ENCODE measurements at places on chromosomes 3 and 15.

DNA sequence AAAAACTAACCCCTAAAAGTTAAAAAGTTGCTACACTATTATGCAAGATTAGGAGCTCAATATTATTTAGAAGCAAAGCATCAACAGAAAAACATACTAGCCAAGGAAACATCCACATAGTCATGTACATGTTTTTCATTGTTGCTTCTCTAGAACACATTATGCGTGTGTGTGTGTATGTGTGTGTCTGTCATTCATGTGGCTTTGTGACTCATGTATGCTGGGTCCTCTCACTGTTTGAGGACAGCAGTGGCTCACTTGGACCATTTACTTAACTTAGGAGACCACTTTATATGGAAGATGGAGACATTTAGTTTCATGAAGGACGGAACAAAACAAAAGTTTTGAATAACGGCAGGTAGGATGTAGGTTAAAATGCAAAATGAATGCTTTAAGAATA, 219.4 kb upstream of the THBS1 start:
- no peak for DNase-seq

- no peak for DNase-seq
These were observed 5.3 kb downstream of the COPG1 start for GRCh38 chr3:129254536-129255230.

GRCh38 chr15:77514641-77515402, 94.1 kb downstream of the HMG20A start:
- DNase-seq: no peak

- no peak for DNase-seq
These were observed 74.2 kb upstream of the PROK2 start for GRCh38 chr3:71859123-71859519.

GRCh38 chr15:37984368-37984767, 49.9 kb downstream of the TMCO5A start:
- DNase-seq: no peak

DNA sequence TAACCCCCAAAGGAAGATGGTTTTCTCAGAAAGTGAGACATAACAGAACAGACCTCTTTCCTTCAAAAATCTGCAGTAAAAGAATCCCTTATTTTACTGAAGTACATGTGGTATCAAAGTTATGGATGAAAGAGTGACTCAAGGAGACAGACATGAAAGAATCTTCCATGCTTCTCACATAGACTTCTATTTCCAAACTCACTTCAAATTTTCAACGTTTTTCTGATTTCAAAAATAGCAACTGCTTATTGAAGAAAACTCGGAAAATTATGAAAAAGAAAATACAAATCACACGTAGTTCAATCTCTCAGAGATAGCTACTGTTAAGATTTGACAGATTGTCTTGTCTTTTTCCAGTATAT, 39.8 kb upstream of the TRA2B start:
- no peak for DNase-seq

DNA sequence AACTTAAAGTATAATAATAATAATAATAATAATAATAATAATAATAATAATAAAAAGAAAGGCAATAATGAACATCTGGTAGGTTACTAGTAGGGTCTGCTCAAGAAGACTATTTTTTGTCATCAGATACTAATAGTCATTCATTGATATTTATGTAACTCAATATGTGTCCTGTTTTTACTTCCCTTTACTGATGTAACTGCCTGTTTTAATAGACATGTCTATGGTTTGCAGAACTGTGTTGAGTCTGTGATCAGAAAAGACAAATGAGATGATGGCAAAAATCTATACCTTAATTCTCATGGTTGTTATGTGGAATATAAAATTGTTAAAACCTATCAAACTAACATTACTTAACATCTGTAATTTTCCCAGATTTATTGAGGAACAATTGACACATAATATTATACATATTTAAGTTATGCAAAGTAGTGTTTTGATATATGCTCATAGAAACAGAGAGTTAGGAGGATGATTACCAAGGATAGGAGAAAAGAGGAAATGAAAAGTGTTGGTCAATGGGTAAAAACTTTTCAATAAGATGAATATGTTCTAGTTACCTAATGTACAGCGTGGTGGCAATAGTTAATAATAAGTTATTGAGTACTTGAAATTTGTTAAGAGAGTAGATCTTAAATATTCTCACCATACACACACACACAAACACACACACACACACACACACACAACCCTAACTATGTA, 699.4 kb downstream of the ZPLD1 start:
- DNase-seq: no peak

DNA sequence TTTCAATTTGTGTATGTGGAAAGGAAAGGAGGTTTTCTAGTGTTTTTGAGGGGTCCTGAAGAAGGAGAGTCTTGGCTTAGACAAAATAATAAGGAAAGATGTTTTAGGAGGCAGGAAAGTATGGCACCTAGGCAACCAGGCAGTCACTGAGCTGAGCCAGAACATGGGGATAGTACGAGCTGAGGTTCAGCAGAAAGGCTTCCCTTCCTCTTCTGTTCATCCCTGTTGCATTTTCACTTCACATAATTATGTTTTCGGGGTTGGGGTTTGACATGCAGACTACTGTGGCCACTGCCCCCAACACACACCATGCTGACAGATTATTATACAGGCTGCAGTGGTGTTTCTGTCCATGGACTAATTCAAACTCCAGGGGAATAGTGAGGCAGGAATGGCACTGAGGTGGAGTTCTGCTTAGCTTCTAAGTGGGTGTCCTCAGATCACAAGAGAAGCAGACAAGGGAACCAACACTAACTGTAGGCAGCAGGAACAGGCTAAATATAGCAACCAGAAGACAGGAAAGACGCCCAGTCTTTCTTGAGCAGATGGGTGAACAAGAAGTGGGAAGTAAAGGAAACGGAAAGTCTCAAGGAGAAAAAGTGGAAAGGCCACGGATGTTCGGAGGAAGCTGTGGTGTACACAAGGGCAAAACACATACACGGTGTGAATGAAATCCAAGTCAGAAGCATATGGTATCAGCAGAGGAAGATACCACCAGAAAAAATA, 305.8 kb downstream of the PLCL2 start:
- no peak for DNase-seq

DNA sequence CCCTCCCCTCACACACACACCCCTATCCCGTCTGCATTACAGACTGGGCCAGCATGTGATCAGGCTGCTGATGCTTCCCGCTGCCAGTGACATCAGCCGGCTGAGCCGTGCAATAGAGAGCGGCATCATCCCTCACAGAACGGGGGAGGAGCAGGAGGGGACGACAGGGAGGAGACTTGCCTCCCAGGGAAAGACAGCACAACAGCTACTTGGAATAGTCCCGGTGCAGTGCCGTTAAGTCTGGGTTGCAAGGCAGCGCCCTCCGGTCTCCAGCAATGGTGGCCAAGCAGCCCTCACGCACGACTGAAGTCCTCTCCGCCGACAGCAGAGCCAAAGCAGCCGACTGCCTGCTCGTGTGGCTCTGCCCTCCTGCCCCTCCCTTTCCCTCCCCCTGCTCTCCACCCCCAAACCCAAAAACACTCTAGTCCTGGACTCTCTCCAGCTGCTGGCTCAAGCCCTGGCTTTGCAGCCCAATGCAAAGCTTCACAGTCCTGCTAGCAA, 31.5 kb upstream of the RPS17 start:
- no peak for DNase-seq

GRCh38 chr3:148367756-148368155, 329.9 kb upstream of the AGTR1 start:
- DNase-seq: no peak

- no peak for DNase-seq
These were observed 518.9 kb downstream of the NR2F2 start for GRCh38 chr15:96849271-96849900.

DNA sequence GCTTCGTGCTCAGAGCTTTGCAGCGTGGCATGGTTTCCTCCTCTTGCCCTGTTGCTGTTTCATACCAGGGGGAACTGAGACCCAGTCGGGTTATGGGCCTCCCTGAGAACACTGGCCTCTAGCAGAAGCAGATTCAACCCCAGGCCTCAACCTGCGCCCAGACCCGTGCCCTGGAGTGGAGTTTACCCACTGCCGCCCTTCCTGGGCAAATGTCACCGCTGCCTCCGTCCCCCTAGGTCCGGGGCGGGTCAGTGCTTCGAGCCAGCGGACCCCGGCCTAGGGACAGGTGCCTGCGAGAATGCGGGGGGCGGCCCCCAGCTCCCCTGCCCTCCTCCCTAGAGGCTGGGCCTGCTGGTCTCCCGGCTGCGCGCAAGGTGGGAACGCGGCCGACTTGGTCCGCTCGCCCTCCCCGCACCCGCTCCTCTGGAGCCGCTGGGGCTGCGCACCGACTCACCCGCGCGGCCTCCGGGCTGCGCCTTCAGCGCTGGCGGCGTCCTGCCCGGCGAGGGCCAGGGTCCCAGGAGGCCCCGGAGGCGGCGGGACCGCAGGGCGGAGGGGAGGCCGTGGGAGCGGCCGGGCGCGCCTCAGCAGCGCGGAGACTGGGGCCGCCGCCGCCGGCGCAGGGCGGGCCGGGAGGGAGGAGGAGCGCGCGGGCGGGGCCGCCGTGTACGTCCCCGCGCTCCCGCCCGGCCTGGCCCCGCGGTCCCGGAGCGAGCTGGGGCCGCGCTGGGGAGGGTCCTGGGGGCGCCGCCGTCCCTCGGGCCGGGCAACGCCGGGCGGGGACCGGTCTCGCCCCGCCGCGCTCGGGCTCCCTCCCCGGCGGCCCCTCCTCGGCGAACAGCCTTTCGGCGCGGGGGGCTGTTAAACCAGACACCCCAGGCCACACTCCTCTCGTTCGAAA, at the start of gene PIGZ:
TSS of gene PIGZ (minus strand) at position 601 of the 901 bp plus-strand sequence. CDS start 16,802 bp downstream, outside the sequence.
- DNase-seq: no peak

DNA sequence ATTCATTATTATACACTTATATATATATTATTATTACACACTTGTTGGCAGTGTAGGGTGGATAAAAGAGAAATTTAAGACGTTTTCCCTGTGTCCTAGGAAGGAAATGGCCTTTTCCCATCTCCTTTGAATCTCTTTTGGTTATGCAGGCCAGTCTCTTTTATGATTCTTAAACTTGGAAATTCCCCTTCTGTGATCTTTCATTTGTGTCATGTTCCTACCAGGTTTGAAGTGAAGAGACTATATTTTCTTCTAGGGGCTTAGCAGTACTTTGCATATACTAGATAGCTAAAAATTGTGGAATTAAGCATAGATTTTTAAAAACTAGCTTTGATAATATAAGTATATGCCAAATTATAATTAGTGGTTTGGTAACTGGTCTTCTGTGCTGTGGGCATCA, 58.5 kb downstream of the BBX start:
- no peak for DNase-seq

GRCh38 chr3:73611176-73611575, 13.6 kb downstream of the PDZRN3 start:
- DNase-seq: no peak

GRCh38 chr15:55033574-55033973, 163.2 kb downstream of the RSL24D1 start:
- DNase-seq: no peak

Data from T-helper 1 cell (primary cell).